ENCODE measurements at places on chromosomes 5 and 9.
A peak's percentile ranks its signal among the peaks of the same experiment; 100 is the strongest.

- no peak for DNase-seq
These were observed 107.8 kb upstream of the PRLR start for GRCh38 chr5:35338157-35338453.

DNA sequence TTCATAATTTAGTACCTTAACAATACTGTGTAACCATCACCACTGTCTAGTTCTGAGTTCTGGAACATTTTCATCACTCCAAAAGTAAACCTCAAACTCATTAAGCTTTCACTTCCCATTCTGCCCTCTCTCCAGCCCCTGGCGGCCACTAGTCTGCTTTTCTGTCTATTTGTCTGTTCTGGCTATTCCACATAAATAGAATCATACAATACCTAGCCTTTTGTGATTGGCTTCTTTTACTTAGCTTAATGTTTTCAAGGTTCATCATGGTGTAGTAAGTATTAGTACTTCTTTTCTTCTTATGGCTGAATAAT lies 138.7 kb downstream of the RAPGEF6 start:
- DNase-seq, result peak; percentile 90

GRCh38 chr5:123000731-123001130 lies 35.8 kb downstream of the PPIC start:
- peak; percentile 54 for DNase-seq

DNA sequence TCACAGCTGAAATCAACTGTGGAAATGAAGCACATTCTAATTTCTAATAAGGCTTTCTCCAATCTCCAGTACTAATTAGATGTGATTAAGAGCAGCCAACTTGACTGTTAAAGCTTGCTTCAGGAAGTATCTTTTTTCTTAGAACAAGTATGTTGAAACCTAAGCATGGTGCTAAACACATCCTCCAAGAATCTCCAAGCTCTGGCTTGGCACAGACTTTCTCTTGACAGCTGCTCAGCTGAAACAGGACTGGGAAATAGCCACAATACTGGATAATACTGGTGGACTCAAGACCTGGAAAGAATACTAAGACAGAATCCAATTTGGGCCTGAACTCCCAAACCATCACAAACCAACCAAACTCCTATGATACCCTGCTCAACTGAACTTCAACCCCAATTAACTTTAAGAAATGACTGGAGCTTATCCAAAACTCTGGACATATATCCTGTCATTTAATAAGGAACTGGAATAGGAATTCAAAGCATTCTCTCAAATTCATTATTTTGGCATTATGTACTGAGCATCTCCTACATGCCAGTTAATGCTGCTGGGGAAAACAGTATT lies 16.2 kb downstream of the PRKAA1 start:
- no peak for DNase-seq
